ENCODE measurements at places on chromosomes 3 and 15. TPM values are rescaled to one million over a fixed set of nuclear protein-coding genes. Genes with fewer than 3 reads are reported as not detected.

Gene MINAR1
- total RNA-seq = 0.72 TPM

Gene ERICH6
- not detected for total RNA-seq

Gene TGFBR2
- total RNA-seq = 0.81 TPM

Gene GUCA1C
- not detected for total RNA-seq

Gene GOLGA8J
- not detected for total RNA-seq

Gene COL6A6
- total RNA-seq = not detected

Gene CAMK2N2
- total RNA-seq = 0.27 TPM

Gene MST1
- 1.4 TPM for total RNA-seq

Gene PARL
- 82.2 TPM for total RNA-seq

Gene TMEM202
- total RNA-seq = not detected

Gene DZIP1L
- total RNA-seq = 0.65 TPM

Gene C3orf85
- not detected for total RNA-seq

Gene POLR2M
- 66.9 TPM for total RNA-seq

Gene NOX5
- total RNA-seq = not detected

Gene POLQ
- total RNA-seq = 8.8 TPM

Gene HPS3
- 7.2 TPM for total RNA-seq

Gene LRRC2
- not detected for total RNA-seq

Gene SH3GL3
- total RNA-seq = 8.9 TPM

Gene PLSCR5
- not detected for total RNA-seq

Gene PLSCR4
- 0.42 TPM for total RNA-seq

Gene KLHL40
- total RNA-seq = not detected

Gene CRABP1
- total RNA-seq = 0.40 TPM
